Right atrium auricular region (tissue), 2 donors: ENCODE measurements at places on chromosomes 1 and 21. TPM values are rescaled to one million over a fixed set of nuclear protein-coding genes. Genes with fewer than 3 reads are reported as not detected.

DNA sequence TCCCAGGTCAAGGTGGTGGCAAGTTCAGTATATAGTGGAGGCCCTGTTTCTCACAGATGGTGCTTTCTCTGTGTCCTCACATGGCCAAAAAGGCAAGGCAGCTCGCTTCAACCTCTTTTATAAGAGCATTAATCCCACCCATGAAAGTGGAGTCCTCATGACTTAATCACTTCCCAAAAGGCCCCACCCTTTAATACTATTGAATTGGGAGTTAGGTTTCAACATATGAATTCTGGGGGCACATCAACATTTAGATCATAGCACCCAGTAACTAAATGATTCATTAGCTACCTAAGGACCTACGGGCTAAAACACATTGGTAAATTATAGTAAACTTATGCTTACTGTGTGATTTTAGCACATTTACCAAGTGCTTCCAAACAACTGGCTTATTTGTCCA, 317.9 kb downstream of the LTN1 start:
- H3K36me3 ChIP-seq = no peaks in the 10 kb centered on the region
- H3K4me3 ChIP-seq = no peak overlapping the region
- no peaks in the 10 kb centered on the region for H3K27me3 ChIP-seq
- H3K27ac ChIP-seq = peak overlapping the region; percentile 72
- peaks cover 24% of the 10 kb centered on the region for H3K4me1 ChIP-seq
- no peak for DNase-seq

DNA sequence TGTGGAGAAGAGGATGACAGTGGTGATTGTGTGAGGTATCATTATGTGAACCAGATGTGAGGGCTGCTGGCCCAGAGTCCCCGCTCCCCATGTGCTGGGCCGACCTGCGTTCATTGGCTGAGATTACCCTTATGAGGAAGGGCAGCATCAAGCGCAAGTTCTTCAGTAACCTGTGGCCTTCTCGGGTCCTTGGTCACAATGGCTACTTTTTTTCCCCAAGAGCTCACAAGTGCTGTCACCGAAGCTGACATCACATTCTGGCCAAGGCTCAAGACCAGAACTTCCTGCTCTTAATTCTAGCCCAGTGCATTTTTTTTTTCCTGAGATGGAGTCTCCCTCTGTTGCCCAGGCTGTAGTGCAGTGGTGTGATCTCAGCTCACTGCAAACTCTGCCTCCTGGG, 262.9 kb downstream of the RHOU start:
- H3K4me1 ChIP-seq = no peaks in the 10 kb centered on the region
- H3K4me3 ChIP-seq = no peak overlapping the region
- DNase-seq = no peak

OR10J1 gene
- total RNA-seq = not detected

CBS gene
- total RNA-seq = 8.3 TPM

DNA sequence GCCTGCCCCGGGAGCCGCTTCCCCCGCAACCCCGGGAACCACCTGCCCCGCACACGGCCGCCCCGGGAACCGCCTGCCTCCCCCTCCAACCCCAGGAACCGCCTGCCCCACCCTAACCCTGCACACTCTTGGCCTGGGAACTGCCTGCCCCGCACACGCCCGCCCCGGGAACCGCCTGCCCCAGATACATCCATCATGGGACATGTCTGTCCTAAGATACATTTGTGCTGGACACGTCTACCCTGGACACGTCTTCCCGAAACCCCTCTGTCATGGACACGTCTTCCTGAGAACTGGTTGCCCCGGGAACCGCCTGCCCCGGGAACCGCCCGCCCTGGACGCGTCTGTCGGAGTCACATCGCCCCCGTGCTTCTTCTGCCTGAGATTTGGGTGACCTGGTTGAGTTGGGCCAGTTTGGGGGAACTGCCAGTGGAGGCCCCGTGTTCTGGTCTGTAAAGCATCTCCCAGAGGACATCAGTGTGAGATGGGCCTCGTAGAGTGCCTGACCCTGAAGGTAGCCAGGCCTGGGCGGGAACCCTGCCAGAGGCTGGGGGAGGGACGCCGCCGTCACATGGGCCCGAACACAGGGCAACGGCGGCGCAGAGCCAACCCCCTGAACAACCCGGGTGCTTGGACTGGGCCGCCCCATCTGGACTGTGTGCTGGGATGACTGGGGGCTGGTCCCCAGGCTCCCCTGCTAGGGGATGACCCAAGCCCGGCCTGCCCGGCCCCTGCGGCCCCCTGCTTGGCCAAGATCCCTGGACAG, 3.6 kb downstream of the PERM1 start:
- H3K27me3 ChIP-seq = no peaks in the 10 kb centered on the region
- H3K4me1 ChIP-seq = no peaks in the 10 kb centered on the region
- H3K4me3 ChIP-seq = peak overlapping the region; percentile 34
- DNase-seq = no peak
- H3K36me3 ChIP-seq = peaks cover 15% of the 10 kb centered on the region

GRCh38 chr1:226692823-226693222, 46.3 kb downstream of the ITPKB start:
- peak overlapping the region; percentile 41 for H3K27ac ChIP-seq
- H3K4me3 ChIP-seq = no peak overlapping the region
- DNase-seq = no peak
- H3K4me1 ChIP-seq = peaks cover 80% of the 10 kb centered on the region

PADI2 gene
- 0.52 TPM for total RNA-seq

C1QC gene
- 31.4 TPM for total RNA-seq

GCSAML gene
- not detected for total RNA-seq

TMEM81 gene
- 2.4 TPM for total RNA-seq

NBL1 gene
- total RNA-seq = 57.2 TPM

- no peaks in the 10 kb centered on the region for H3K27me3 ChIP-seq
- no peak overlapping the region for H3K27ac ChIP-seq
- no peak for DNase-seq
- H3K36me3 ChIP-seq = no peaks in the 10 kb centered on the region
- H3K4me3 ChIP-seq = no peak overlapping the region
Observed at GRCh38 chr1:48493041-48493440, 21.0 kb upstream of the SPATA6 start.

GRCh38 chr1:93531193-93531592, 83.3 kb downstream of the FNBP1L start:
- no peaks in the 10 kb centered on the region for H3K27me3 ChIP-seq
- H3K4me1 ChIP-seq = no peaks in the 10 kb centered on the region
- no peak overlapping the region for H3K4me3 ChIP-seq
- H3K36me3 ChIP-seq = no peaks in the 10 kb centered on the region
- H3K27ac ChIP-seq = no peak overlapping the region

DNA sequence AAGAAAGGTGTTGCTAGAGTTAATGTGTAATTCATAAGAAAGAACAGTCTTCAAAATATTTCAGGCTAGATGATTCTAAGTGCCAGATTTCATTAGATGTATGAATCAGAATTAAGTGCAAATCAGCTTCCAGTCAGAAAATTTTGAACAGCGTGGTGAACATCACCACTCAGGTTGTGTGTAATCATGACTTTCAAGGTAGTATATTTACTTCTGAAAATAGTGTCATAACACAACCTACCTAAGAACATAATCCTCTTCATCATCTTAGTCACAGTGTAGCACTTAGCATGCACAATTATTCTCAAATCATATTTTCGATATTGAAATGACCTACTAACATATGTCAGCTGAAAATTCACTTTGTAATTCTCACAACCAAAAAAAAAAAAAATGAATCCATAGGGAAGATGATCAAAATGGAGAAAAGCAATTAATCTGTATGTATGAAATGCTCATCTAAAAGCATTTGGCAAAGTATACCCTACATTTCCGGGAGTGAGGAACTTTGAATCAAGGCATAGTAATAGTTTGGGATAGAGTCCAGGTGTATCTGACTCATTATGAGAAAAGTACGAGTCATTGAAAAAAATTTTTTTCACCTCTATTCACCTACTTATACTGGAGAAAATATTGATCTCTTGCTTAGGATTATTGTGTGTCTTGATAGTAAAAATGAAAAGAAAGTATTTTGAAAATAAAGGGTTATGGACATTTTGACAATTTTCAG, 221.8 kb upstream of the CHRM3 start:
- H3K27me3 ChIP-seq = no peaks in the 10 kb centered on the region
- no peaks in the 10 kb centered on the region for H3K36me3 ChIP-seq
- no peaks in the 10 kb centered on the region for H3K4me1 ChIP-seq
- H3K27ac ChIP-seq = no peak overlapping the region
- no peak for DNase-seq

DNA sequence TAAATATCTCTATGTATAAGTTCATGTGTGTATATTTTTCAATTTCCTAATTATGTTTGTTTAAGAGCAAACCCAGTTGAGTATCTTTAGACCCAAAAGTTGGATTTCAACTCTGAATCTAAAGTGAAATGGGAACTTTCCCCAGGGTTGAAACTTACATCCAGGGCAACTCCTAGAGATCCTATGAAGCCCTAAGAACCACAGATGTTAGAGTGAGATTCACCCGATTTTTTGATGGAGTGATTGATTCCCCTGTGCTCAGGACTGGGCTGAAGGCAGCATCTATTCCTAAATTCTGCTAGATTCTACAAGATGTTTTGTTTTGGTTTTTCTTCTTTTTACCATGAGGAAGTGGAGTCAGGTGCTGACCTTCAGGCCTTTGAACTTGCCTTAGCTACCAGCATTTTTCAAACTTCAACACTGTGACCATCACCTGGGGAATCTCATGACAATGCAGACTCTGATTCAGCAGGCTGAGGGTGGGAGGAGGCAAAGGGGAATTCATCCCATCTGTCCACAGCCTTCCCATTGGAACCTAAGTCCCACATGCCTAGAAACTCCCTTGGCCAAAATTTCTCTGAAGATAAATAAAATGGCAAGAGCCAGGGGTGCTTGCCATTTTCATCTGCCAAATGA, 145.5 kb downstream of the ETS2 start:
- H3K27ac ChIP-seq = no peak overlapping the region
- no peak for DNase-seq
- no peaks in the 10 kb centered on the region for H3K27me3 ChIP-seq
